Prostate gland (tissue), 2 donors: ENCODE measurements at places on chromosomes 16 and 17. TPM values are rescaled to one million over a fixed set of nuclear protein-coding genes. Genes with fewer than 3 reads are reported as not detected.

Gene CENPN
- total RNA-seq, result 103 TPM

Gene KARS1
- 145 TPM for total RNA-seq

Gene STH
- total RNA-seq, result not detected

Gene CACNG1
- total RNA-seq, result not detected

Gene CD300LG
- total RNA-seq, result 0.09 TPM

Gene TPSD1
- total RNA-seq, result 1.9 TPM

Gene FBXL16
- 6.1 TPM for total RNA-seq

Gene TXNDC17
- 220 TPM for total RNA-seq

Gene TBC1D3G
- 8.7 TPM for total RNA-seq

Gene NT5M
- 7.6 TPM for total RNA-seq

Gene RNF222
- total RNA-seq, result not detected

Gene PCGF2
- 17.8 TPM for total RNA-seq

Gene CACNG5
- total RNA-seq, result not detected
